Neural crest cell (in vitro differentiated cells): ENCODE measurements at places on chromosomes 1 and 21. TPM values are rescaled to one million over a fixed set of nuclear protein-coding genes. Genes with fewer than 3 reads are reported as not detected.

DNA sequence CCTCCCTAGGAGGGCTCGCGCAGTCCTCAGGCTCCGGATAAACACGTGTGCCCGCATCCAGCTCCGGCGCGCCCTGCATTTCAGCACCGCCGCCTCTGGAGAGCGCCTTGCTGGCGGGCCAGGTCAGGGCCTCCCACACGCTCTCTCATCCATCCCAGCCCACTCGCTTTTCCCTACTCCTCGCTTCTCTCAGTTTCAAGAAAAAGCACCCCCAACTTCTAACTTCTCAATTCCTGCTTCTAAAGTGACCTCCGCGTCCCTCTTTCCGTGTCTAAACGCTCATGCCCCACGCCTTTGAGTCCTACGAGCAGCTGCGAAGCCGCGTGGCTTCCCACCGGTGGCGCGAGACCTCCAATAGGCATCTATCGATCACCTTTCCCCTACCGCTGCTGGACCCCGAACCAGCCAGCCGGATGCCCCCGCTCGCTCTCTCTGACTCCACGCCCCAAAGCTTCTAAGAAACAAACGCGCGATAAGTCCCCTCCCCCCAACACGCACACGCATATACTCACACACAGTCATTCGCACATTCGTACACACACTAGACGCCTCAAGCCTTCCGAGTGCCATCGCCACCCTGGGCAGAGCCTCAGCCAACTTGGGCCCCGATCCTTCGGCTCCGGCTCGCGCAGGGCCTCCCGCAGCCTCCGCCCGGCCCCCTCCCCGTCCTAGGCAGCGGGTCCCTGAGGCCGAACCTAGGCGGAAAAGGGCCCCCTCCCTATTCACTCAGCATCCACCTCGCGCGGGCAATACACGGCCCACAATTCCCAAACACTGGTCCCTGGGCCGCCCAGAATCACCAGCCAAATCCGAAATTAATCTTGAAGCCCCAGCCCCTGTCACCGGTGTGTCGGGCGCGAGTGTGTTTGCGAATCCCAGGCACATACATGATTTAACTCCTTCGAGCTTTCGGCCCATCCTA, 1.1 kb downstream of the NMNAT2 start:
- H3K4me1 ChIP-seq: peaks cover 30% of the 10 kb centered on the region
- peak; percentile 78 for DNase-seq
- no peaks in the 10 kb centered on the region for H3K36me3 ChIP-seq
- peak overlapping the region; percentile 97 for H3K4me3 ChIP-seq

- peaks cover 17% of the 10 kb centered on the region for H3K4me1 ChIP-seq
- no peaks in the 10 kb centered on the region for H3K36me3 ChIP-seq
- peak overlapping the region; percentile 26 for H3K4me3 ChIP-seq
- H3K27me3 ChIP-seq: no peaks in the 10 kb centered on the region
- no peak for DNase-seq
Observed at GRCh38 chr1:58702261-58703141, 2.6 kb upstream of the MYSM1 start.

DNA sequence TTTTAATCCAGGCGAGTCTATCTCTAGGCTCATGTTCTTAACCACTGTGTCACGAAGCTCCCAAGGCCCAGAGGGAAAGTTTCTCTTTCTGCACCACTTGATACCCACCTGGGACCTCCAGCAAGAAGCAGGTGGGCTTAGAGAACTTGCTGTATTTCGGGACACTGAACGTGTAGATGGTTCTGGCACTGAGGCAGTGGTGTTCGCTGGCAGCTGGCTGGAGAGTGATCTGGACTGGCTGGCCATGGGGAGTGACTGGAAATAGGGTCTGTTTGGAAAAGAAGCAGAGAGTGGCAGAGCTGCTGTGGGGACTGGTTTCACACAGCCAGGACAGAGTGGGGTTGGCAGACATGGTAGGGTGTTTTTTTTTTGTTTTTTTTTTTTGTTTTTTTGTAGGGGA, 16.4 kb upstream of the IL22RA1 start:
- H3K27ac ChIP-seq: peak overlapping the region; percentile 54
- H3K4me3 ChIP-seq: no peak overlapping the region
- DNase-seq: no peak

- peaks cover 41% of the 10 kb centered on the region for H3K4me1 ChIP-seq
- no peak overlapping the region for H3K27ac ChIP-seq
- no peaks in the 10 kb centered on the region for H3K27me3 ChIP-seq
- no peak for DNase-seq
Observed at GRCh38 chr1:25435397-25436108, 4.9 kb downstream of the MACO1 start.

- no peak for DNase-seq
- H3K36me3 ChIP-seq: no peaks in the 10 kb centered on the region
- H3K4me3 ChIP-seq: no peak overlapping the region
- H3K27me3 ChIP-seq: peaks cover 4% of the 10 kb centered on the region
- no peaks in the 10 kb centered on the region for H3K4me1 ChIP-seq
Observed at GRCh38 chr1:158329300-158329699, 2.0 kb downstream of the CD1B start.

GRCh38 chr1:115577513-115577912, 64.3 kb upstream of the VANGL1 start:
- H3K27ac ChIP-seq: no peak overlapping the region
- peaks cover 10% of the 10 kb centered on the region for H3K36me3 ChIP-seq
- H3K27me3 ChIP-seq: peaks cover 13% of the 10 kb centered on the region
- no peaks in the 10 kb centered on the region for H3K4me1 ChIP-seq
- no peak overlapping the region for H3K4me3 ChIP-seq

DNA sequence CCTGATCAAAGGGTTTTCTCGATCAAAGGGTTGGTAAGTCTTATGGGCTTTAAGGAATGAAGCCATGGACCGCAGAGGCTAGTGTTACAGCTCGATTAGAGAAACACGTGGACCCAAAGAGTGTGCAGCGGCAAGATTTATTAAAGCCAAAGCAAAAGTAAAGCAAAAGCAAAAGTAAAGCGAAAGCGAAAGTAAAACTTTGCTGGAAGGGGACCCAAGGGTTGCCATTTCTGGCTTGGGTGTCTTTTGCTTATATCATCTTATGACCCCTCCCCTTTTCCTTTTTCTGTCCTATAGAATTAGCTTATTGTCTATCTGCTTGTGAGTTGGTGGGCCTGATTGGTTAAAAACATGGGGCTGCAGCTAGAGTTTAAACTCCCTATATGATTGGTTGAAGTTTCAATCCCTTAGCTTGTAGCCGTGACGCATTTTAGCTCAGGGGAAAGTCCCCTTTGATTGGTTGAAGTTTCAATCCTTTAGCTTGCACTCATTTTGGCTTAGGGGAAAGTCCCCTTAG, 957.0 kb downstream of the AMY1C start:
- H3K4me3 ChIP-seq: no peak overlapping the region
- DNase-seq: no peak
- no peaks in the 10 kb centered on the region for H3K4me1 ChIP-seq
- no peaks in the 10 kb centered on the region for H3K27me3 ChIP-seq
- no peak overlapping the region for H3K27ac ChIP-seq

DNA sequence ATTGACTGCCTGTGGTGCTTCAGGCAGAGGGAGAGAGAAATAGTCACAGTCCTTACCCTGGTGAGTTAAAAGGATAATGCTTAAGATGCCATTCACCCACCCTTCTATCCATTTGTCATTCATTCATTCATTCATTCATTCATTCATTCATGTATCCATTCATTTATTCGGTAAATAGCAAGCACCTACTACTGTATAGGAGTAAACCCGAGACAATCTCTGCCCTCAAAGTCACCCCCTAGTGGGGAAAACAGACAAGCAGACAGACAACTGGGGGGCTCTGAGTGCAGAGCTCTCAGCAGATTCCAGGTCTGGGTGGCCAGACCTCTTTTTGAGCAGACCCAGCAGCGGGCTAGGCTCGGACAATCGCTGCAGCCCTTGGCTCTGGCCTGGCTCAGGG, 14.1 kb upstream of the ACTL8 start:
- H3K27me3 ChIP-seq: peaks cover 12% of the 10 kb centered on the region
- H3K4me1 ChIP-seq: peaks cover 4% of the 10 kb centered on the region
- no peak overlapping the region for H3K27ac ChIP-seq

- DNase-seq: no peak
- no peaks in the 10 kb centered on the region for H3K36me3 ChIP-seq
- H3K27me3 ChIP-seq: peaks cover 17% of the 10 kb centered on the region
- H3K27ac ChIP-seq: no peak overlapping the region
- peaks cover 15% of the 10 kb centered on the region for H3K4me1 ChIP-seq
- H3K4me3 ChIP-seq: no peak overlapping the region
Observed at GRCh38 chr1:36579039-36579438, 96.3 kb upstream of the CSF3R start.

FYB2 gene
- total RNA-seq: not detected in 2 replicates

- no peak overlapping the region for H3K4me3 ChIP-seq
- no peaks in the 10 kb centered on the region for H3K36me3 ChIP-seq
- no peaks in the 10 kb centered on the region for H3K4me1 ChIP-seq
- no peaks in the 10 kb centered on the region for H3K27me3 ChIP-seq
- no peak overlapping the region for H3K27ac ChIP-seq
- DNase-seq: no peak
Observed at GRCh38 chr1:184945029-184945428, 29.3 kb downstream of the NIBAN1 start.

DNA sequence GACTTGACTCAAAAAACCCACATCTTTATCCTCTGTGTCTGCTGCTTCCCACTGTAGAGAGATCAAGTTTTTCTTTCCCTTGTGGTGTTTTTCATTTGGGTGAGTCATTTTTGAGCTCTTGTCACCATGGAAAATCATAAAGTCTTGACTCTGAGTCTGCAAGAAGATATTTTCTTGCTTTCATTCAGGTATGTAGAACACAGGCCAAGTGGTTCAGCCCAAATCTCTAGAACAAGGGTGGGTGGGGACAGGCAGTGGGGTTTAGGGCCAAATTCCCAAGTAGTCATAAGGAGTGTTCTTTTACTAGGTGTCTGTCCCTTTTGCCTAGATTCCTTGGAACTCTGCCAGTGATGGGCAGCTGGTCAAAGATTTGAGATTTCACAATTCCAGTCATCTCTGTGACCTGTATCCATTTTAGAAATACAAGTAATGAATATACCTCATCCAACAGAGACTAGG, 21.5 kb upstream of the ARHGAP29 start:
- no peak for DNase-seq
- peaks cover 2% of the 10 kb centered on the region for H3K36me3 ChIP-seq
- H3K4me1 ChIP-seq: no peaks in the 10 kb centered on the region
- no peak overlapping the region for H3K4me3 ChIP-seq
- H3K27ac ChIP-seq: no peak overlapping the region

DNA sequence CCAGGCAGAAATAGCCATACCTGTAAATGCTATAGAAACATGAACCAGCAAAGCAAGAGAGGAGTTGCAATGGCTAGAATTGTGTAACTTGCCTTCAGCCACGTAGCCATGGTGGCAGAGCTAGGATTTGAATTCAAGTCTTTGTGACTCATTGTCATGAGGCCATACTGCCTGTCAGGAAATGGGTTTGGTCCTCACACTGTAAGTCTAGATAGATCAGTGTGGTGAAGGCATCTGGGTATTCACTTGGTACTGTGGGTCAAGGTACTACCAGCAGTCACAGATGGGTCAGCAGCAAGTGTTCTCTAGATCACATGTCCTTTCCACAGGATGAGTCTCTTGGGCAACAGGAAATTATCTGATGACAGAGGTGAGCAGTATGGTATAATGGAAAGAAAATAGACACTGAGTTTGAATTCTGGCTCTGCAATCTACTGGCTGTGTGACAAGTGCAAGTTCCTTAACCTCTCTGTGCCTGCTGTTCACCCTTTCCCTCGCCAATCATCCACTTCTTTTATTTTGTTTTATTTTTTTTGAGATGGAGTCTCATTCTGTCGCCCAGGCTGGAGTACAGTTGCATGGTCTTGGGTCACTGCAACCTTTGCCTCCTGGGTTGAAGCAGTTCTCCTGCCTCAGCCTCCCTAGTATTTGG, 36.9 kb downstream of the FGGY start:
- peaks cover 9% of the 10 kb centered on the region for H3K4me1 ChIP-seq
- H3K27me3 ChIP-seq: no peaks in the 10 kb centered on the region
- no peak overlapping the region for H3K4me3 ChIP-seq
- DNase-seq: no peak

DNA sequence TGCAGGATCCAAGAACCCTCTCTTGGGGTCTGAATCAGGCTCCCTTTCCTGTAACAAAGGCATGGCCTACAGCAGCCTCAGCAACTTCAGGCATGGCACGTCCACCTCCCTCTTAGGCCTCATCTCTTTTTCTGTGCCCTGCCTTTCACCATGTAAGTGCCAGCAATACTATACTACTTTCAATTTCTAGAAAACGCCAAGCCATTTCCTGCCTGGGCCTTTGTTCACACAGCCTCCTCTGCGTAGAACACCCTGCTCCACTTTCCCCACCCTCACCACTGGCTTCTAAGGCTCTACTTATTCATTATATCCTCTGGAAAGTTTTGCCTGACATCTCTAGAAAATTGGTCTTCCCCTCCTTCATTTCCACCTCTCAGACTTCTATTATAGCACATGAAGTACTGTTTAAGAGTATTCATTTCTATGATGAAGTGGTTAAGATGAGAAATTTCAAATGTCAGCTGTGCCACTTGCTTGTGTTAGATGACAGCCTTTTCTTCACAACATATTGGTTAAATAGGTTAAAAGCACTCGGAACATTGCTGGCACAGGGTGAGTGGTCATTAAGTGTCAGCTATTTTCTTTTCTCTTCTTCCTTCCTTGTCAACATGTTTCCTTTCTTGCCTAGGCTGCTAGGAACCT, 41.6 kb upstream of the VWA5B1 start:
- H3K4me1 ChIP-seq: no peaks in the 10 kb centered on the region
- H3K4me3 ChIP-seq: no peak overlapping the region
- no peak overlapping the region for H3K27ac ChIP-seq
- peaks cover 24% of the 10 kb centered on the region for H3K27me3 ChIP-seq
- no peak for DNase-seq

- H3K4me1 ChIP-seq: no peaks in the 10 kb centered on the region
- H3K27me3 ChIP-seq: no peaks in the 10 kb centered on the region
- DNase-seq: no peak
- peaks cover 2% of the 10 kb centered on the region for H3K36me3 ChIP-seq
- no peak overlapping the region for H3K4me3 ChIP-seq
Observed at GRCh38 chr1:118404024-118404423, 219.0 kb upstream of the SPAG17 start.

GBP5 gene
- not detected in 2 replicates for total RNA-seq

- peaks cover 13% of the 10 kb centered on the region for H3K36me3 ChIP-seq
- H3K27me3 ChIP-seq: no peaks in the 10 kb centered on the region
- no peak overlapping the region for H3K27ac ChIP-seq
- no peak for DNase-seq
- H3K4me3 ChIP-seq: no peak overlapping the region
Observed at GRCh38 chr1:248140846-248141245, 4.1 kb upstream of the OR2M5 start.

- H3K36me3 ChIP-seq: no peaks in the 10 kb centered on the region
- no peak overlapping the region for H3K27ac ChIP-seq
- peaks cover 4% of the 10 kb centered on the region for H3K4me1 ChIP-seq
- H3K27me3 ChIP-seq: peaks cover 21% of the 10 kb centered on the region
Observed at GRCh38 chr21:42013931-42014330, 3.8 kb upstream of the ZBTB21 start.

DNA sequence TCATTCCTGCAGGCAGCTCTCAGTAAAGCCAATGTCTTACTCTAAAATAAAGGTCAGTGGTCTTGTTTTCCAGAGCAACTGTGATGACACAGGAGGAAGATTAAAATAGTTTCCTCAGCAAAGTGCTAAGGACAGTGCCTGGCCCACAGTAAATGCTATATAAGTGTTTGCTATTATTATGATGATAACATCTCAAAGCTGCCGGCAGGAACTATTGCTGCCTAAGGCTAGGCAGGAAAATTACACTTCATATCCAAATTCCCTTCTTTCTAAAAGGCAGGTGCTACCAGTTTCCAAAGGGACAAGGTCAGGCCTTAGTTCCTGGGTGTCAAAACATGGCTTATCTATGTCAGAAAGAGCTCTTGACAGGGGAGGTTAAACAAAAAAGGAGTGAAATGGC, 401.3 kb downstream of the HHAT start:
- no peaks in the 10 kb centered on the region for H3K36me3 ChIP-seq
- H3K4me1 ChIP-seq: peaks cover 6% of the 10 kb centered on the region
- DNase-seq: no peak
- H3K27me3 ChIP-seq: peaks cover 24% of the 10 kb centered on the region
